ENCODE measurements at places on chromosomes 2 and 18.

DNA sequence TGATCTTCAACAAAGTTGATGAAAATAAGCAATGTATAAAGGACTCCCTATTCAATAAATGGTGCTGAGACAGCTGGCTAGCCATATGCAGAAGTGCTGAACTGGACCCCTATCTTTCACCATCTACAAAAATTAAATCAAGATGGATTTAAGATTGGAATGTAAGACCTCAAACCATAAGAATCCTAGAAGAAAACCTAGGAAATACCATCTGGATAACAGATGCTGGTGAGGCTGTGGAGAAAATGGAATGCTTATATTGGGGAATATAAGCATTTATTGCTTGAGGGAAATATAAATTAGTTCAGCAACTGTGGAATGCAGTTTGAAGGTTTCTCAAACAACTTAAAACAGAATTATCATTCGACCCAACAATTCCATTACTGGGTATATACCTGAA is 89.6 kb downstream of the GCA start:
- DNase-seq: no peak

GRCh38 chr2:25063876-25064660 is 22.2 kb downstream of the EFR3B start:
- DNase-seq: no peak

DNA sequence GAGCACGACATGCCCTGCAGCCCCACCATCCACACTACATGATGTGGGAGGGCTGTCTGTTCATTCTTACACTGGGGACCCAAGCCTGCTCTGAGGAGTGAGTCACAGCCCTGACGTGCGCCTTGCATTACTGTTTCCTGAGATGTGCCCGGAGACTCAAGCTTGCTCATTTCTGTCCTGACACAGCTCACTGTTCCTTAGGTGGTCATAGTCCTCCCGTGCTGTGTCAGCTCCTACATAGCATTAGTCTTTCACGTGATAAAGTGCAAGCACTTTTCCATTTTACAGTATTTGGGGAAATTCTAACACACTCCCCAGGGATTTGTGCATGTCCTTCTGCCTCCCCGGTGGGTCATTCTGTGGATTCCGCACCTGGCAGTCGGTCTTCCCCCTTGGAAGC is 46.2 kb upstream of the TRIM43B start:
- DNase-seq: no peak

- no peak for DNase-seq
These were observed 70.7 kb upstream of the BCL2L11 start for GRCh38 chr2:111049792-111050640.

GRCh38 chr2:217974389-217975005 is 28.3 kb downstream of the TNS1 start:
- DNase-seq: no peak

DNA sequence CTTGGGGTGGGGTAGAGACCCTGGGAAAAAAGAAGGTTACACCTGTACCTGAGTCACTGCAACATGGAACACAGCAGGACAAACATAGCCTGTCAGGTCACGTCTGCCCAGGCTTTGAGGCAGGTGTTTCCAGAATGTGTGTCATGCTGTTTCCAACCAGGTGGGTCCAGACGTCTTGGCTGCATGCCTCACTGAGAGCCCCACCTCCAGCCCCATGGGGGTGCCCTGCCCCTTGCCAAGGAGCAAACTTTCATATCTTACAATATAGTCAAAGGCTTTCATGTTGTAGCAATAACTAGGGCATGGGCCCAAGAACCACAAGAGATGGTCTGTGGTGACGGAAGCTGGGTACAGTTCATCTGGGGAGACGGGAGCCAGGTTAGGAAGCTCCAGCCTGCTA is 499.7 kb downstream of the BCL11A start:
- DNase-seq: no peak

DNA sequence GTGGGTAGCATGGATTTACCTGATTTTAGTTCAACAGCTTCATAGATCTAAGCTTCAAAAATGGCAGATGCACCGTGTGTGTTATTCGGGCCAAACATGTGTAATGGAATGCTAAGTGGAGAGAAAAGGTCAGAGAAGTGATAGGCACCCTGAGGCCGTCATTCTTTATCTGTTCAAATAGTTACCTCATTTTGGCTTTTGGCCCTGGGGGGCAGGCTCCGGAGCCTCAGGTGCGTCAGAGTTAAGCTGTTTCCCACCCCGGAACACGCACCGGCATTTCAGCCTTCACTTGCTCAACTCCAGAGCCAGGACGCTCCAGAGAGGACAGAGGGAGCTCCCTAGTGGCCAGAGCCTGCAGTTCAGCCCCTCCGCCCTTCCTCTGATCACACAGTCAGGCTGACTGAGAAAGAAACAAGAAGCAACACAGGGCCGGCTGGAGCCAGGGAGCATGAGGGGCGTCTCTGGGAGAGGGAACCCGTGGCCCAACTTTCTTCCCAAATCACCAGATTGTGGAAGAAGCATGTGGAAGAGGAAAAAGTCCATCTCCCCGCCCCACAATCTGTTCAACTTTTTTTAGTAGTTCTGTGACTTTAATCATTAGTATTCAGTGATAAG is 135.2 kb upstream of the EPC2 start:
- DNase-seq: peak; percentile 85

DNA sequence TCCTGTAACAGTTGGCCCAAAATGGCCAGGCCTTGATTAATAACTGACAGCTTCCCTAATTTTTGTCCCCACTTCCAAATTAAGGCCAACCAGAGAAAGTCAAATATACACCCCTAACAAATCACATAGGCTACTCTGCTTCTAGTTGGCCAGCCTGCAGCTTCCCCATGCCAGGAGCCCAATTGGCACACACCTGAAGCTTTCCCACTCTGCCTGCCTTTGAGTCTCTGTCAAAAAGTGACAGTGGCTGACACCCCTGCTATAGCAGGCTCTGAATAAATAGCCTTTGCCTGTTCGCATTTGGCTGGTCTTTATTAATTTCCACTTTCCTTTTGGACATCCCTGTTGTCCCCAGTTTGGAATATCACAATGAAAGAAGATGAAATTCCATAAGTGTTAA is 256.6 kb upstream of the NCKAP5 start:
- DNase-seq: no peak

- no peak for DNase-seq
These were observed 92.0 kb upstream of the GULP1 start for GRCh38 chr2:188199716-188200128.

DNA sequence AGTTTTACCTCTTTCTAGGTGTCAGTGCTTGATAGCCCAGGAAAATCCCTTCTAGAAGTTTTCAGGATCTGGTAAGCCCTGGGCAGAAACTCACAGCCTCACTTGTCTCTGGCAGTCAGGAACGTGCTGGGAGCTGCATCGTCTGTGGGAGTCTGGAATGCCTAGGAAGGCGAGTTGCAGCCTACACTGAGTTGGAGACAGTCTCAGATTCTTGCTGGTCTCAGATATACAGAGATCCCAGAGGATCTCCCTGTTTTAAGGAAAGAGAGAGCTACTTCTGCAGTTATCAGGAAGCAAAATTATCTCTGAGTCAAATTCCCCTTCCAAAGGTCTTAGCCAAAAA is 104.4 kb upstream of the CDC42EP3 start:
- DNase-seq: no peak

GRCh38 chr2:38109732-38110181 is 33.8 kb upstream of the CYP1B1 start:
- no peak for DNase-seq

GRCh38 chr2:86491088-86491487 is 49.9 kb downstream of the KDM3A start:
- no peak for DNase-seq

Data from WERI-Rb-1 (cell line).